ENCODE measurements at places on chromosomes 16 and 17. TPM values are rescaled to one million over a fixed set of nuclear protein-coding genes. Genes with fewer than 3 reads are reported as not detected.

The KRTAP3-2 gene
- total RNA-seq = not detected

DNA sequence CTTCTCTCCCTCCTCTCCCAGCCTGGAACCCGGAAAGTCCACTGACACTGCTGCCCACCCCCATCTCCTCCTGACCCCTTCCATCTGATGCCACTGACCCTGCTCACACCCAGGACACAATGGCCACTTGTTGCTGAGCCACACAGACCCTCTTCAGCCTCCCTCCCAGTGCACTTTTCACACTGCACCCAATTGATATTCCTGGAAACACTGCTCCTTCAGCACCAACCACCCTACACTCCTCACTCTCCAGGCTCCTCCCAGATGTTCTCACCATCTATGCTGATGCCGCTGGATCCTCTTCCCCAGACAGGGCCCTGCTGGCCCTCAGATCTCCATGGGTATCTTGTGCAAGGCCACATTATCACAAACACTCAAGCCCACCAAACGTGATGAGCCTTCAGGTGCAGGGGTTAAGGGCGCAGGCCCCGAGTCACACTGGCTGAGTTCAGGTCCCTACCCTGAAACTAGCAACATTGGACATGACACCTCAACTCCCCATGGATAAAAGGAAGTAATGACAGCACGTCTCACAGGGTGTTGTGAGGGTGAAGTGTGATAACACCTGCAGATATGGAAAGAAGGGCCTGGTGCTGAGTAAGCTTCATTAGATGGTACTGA is 238.1 kb downstream of the ZNF423 start:
- no peak for DNase-seq

GRCh38 chr17:49447628-49448302 is 33.1 kb upstream of the PHB1 start:
- DNase-seq = no peak

- DNase-seq = no peak
Observed at GRCh38 chr16:29747947-29748759, 2.4 kb upstream of the C16orf54 start.

DNA sequence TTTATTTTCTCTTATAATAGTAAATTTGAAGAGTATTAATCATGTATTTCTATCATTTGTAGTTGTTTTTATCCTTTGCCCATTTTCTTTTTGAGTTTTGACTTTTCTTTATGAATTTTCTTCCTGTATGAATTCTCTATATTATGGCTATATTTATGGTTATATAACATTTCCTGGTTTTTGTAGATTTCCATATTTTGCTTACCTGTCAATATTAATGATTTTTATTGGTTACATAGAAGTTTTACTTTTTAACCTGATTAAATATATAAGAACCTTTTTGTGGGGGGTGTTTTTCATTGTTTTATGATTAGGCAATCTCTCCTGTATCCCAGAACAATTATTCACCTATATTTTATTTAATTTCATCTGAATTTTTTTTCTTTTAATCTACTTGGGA is 93.2 kb downstream of the AATF start:
- no peak for DNase-seq

The CEP295NL gene
- total RNA-seq = 0.39 TPM

The SLC13A2 gene
- not detected for total RNA-seq

- DNase-seq = no peak
Observed at GRCh38 chr17:3886776-3887175, 6.1 kb downstream of the CAMKK1 start.

DNA sequence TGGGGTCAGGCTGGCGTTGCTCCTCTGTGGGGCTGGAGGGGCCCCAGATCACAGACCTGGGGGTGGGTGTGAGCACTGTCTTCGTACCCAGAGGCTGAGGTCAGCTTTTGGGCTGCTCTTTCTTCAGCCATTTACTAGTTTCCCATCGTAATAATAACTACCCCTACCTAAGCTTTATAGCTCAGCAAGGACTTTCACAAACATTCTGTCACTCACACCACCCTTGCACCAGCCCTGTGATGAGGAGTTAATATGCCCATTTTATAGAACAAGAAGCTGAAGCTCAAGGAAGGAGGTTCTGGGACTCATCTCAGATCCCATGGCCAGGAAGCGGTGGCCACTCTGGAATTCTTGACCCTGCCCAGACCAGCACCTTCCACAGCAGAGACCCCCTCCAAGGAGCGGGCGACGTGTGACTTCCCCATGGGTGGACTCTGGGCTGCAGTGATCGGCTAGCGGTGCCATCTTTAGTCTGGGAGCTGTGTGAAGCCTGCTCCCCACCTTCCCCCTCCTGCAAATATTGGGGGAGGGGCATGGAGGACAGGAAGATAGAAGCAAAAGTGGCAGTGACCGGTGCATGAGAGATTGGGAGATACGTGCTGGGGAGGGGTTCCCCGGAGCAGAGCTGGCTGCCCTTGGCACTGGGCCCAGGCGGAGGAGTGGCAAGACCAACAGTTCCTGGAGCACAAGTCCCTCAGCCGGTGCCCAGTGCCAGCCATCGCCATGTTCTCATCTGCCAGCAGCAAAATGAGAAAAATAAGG is 81.8 kb upstream of the TOB1 start:
- DNase-seq = no peak

GRCh38 chr16:66751303-66751991 is at the start of gene DYNC1LI2:
Gene DYNC1LI2 (minus strand): TSS chr16:66751609. CDS start chr16:66751591, 18 bp downstream.
- peak; percentile 91 for DNase-seq

- peak; percentile 61 for DNase-seq
Observed at GRCh38 chr16:54285414-54286089, 1.0 kb downstream of the IRX3 start.

- peak; percentile 60 for DNase-seq
Observed at GRCh38 chr16:89575247-89576152, at the start of gene CPNE7. Gene CPNE7 (plus strand): TSS chr16:89575758. CDS start chr16:89575898, 140 bp downstream.

DNA sequence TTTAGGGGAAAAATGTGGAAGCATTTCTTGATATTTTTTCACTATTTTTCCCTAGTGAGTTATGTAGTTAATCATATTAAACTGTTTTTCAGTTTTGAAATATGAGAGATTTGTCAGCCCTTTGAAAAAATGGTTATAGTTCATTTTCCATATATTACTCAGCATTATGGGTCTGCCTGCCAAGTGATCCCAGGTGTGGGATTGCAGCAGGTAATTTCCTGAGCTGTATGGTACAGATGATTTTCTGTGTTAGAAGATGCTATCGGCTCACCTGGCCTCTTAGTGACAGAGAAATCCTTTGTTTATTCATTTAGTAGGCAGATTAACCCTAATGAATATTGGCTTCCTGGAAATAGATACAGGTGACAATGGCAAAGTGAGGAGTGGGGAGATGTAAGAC is 275.1 kb upstream of the TBX2 start:
- no peak for DNase-seq

The CFAP119 gene
- total RNA-seq = 8.0 TPM

The MYL4 gene
- total RNA-seq = 0.93 TPM

DNA sequence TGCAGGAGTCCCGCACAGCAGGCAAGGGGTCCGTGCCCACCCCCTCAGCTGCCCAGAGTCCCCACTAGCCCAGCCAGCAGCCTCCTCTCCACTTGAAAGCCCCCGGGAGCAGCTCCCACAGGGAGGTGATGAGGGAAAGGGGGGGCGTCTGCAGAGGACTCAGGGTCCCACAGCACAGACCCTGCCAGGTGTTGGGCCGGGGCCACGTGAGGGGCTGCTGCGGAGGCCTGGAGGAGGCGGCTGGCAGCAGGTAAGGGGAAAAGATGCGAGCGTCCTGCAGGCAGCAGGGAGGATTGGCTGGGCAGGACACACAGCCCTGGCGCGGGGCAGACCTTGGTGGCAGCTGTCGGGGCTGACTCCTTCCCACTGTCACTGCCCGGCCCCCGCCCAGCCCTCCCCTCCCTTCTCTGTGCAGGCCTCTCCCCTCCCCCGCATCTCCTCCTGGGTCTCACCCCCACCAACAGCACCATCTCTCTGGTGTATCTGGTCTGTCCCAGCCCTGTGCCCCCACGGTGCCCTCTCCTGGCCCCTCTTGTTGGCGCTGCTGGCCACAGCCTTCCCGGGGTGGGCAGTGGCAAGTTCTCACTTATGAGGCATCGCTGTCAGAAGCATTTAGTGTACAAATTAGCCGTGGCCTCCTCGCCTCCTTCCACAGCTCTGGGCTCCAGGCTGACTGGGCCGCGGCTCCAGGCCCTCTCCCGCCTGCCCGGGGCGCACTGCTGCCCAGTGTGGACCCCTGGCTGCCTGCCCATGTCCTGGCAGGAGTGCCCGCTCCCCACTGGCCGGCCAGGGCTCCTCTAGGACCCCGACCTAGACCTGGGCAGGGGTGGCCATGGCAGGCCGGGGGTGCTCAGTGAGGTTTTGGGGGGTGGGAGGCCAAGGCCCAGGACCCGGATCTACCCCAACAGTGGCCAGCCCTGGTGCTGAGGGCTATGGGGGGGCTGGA is 4.4 kb upstream of the PRR35 start:
- no peak for DNase-seq

GRCh38 chr16:24289166-24289700 is 33.1 kb downstream of the CACNG3 start:
- DNase-seq = no peak

GRCh38 chr17:10292057-10292937 is 80.5 kb downstream of the MYH13 start:
- no peak for DNase-seq

The KRT36 gene
- not detected for total RNA-seq

DNA sequence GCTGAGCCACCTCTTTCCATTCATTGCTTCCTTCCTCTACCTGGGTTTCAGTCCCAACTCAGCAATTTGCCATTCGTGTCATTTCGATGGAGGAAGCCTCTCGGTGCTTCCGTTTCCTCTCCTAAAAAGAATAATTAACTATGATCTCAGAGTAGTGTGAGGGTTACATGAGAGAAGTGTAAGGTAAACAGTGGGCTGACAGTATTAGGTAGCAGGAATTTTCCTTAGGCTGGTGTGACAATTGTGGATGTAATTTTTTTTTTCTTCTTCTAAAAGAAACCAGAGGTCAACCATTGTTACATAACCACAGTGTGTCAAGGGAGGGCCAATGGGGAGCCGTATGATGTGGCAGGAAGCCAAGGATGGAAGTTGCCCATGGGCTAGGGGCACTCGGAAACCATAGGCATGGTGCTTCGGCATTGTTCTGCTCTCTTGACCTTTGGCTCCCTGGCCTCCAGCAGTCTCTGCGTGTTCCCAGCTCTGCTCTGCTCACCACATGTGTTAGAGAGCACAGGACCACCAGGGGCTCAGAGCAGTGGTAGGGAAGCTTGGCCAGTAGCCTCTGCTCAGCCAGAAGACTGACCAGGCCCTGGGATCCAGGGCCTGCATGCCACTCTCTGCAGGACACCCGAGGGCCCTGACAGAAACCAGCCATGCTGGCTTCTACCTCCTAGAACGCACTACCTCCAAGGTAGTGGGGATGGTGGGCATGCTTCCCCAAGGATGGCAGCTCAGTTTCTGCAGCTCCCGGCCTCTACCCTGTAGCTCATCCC is 2.0 kb upstream of the TOP2A start:
- DNase-seq = peak; percentile 34

DNA sequence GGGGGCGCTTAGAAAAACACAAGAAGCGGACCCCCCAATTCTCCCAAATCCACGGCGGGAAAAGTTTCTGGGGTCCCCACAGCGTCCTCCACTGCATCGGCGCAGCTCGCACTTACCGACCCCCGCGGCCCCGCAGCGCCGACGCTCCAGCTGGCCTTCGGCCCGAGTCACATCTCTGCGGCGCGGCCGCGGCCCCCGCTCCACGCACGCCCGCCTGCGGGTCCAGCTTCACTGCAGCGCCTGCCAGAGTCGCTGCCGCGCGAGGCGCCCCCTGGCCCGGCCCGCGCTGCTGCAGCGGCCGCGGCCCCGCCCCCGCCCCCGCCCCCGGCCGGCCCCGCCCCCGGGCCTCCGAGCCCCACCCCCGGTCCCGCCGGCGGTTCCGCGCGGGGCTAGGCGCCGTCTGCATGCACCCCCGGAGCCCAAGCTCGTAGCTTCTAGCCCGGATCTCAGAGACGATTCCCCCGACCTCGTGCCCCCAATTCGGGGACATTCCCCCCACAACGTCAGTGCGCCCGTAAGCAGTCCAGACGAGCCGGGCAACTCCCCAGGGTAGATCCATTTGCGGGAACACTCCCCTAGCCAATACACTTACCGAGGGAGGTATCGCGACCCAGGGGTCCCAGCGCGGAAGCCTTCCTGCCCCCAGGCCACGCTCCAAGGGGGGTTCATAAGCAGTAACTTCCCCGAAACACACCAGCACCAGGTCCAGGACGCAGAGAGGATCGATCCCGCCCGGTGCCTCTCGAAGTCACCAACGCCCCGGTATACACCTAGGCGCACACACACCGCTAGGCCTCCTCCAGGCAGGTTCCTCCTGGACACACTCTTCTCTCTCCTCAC is at the start of gene GPRC5B:
GPRC5B (minus strand) TSS at position 238 of the 840 bp plus-strand sequence. CDS start 12,003 bp downstream, outside the sequence.
- peak; percentile 85 for DNase-seq

GRCh38 chr16:84804326-84804725 is 15.5 kb upstream of the CRISPLD2 start:
- DNase-seq = no peak

The ADAP2 gene
- 0.99 TPM for total RNA-seq

DNA sequence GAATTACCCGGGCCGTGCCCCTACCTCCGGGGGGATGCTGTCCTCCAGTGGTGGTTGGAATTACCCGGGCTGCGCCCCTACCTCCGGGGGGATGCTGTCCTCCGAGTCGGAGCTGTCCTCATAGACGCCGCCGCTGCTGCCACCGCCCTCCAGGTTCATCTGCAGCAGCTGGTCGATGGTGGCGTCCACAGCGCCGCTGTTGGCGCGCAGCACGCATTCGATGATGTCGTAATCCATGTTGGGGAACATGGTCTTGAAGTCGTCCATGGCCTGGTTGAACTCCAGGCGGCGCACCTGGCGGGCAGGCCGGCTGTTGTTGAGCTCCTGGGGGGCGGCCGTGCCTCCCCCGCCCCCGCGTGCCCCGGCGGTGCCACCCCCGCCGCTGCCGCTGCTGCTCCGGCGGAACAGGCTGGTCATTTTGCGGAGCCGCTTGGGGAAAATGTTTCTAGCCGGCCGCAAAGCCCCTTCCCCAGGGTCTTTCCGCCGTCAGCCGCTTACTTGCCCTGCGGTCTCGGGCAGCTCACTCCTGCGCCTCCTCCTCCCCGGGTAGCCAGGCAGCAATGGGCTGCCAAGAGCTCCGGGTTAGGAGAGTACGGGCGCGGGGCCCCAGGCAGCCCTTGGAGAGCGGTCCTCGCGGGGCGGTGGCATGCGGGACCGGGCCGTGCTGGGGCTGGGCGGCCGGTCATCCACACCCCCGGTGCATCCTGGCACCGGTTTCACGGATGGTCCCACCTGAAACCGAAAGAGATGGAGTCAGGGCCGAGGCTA is 35.5 kb upstream of the MRPS23 start:
- no peak for DNase-seq

- DNase-seq = no peak
Observed at GRCh38 chr16:24841291-24841690, 4.5 kb upstream of the SLC5A11 start.
